Kasumi-1 (cell line): ENCODE measurements at places on chromosomes 1 and 21.

DNA sequence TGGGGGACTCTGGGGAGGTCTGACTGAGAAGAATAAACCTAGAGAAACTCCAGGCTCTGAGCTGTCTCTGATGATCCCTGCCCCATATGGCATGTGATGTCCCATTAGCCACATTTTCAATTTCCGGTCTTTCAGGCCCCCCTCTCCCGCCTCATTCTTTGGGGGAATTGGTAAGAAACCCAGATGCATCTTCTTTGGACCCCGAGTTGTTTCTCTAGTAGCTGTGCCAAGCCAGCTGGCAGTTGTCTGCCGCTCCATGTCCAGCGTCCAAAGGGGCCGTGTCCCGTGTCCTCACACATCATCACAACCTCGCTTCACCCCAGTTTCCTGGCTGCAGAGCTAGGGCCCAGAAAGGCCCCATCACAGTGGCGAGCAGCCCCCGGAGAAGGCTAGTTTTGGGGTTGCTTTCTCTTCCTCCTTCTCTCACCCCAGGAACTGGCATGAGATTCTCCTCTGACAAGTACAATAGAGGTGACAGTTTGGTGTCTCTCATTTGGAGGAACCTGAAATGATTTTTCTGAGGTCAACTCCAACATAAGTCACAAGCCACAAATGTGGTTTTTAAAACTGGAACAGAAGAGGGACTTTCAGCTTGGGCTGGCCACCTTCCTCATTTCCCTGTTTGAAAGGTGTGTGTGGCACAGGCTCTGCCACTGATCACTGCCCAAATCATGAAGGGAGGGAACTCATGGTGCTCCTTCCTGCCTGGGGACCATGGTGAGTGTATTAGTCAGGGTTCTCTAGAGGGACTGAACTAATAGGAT lies 6.4 kb upstream of the GPR157 start:
- DNase-seq: no peak

GRCh38 chr1:200306944-200307754 lies 102.7 kb downstream of the ZNF281 start:
- peak; percentile 70 for DNase-seq

- DNase-seq: no peak
Measured at GRCh38 chr1:2316451-2316961, 74.8 kb downstream of the MORN1 start.

DNA sequence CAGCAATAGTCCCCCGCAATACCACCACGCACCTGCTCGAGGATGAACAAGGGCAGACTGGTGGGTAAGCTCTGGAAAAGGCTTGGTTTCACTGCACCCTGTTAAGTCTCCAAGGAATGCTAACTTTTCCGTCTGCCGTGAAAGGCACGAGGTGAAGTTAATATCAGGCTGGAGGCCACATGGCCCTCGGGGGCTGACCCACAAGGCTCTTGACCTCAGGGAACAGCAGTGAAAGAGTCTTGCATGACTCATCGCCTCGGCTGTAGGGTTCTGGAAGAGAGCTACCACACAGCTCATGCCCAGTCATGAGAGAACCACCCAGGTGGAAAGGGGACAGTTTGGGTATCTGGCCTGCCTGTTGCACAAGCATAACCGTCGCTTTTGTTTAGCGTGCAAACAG lies 24.7 kb downstream of the SCCPDH start:
- no peak for DNase-seq

DNA sequence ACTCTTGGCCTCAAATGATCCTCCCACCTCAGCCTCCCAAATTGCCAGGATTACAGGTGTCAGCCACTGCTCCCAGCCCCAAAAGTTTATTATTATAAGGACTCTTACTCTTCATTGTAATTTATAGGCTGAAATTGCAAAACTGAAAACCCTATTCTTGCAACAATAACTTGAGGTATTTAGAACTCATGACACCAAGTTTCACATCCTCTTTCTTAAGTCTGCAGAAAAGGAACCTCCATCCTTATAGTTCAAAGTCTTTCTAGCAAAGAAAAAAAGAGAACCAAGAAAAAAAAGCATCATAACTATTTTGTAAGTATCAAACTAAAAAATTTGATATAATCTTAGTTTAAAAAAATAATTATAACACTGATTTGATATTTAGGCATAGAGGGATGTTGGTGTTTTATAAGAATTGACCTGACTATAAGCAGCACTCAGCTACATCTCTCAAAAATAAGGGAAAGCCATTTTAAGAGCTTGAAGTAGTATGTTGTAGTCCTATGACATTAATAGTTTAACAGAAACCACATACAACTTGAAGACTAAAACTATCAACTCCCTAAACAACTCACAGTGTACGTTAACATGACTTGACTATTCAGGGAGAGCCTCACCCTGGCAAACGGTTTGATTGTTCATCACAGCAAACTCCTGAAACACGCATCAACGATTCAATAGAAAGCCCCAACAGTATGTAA lies 122.4 kb downstream of the AKT3 start:
- DNase-seq: peak; percentile 6

DNA sequence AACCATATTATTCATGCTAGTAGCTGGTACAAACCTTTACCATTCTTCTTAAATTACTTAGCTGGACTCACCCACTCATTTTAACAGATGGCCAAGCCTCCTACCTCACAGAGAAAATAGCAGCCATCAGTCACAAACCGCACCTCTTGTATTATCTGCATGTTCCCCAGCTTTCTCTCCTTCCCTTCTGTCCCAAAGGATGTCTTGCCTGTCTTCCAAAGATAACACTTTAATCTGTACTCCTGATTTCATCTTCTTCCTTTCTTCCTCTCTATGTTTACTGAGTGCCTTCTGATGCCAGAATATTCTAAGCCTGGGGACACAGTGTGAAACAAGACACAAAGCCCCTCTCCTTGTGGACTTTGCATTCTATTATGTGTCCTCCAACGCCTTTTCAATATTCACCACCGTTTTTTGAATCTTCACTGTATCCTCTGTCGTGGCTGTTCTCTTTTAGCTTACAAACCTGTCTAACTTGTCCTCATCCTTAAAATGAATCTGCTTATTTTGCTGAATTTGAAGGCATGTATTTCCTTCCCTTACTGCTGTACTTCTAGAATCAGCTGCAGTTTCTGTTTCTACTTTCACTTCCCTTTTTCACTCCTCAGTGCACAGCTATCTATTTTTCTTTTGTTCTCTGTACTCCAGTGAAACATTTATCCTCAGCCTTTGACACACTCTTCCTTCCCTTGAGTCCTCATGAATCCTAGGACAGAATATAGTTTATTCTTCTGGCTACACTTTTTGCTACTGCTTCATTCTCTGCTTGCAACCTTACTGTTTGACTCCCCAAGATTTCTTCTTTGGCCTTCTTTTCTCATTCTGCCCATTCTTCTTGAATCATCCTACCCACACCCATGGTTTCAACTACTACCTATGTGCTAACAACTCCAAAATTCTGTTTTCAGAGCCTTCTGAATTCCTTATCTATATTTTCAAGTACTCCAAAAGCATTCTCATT lies 216.9 kb upstream of the SAMSN1 start:
- DNase-seq: peak; percentile 54

GRCh38 chr21:17903929-17904639 lies 84.9 kb upstream of the C21orf91 start:
- DNase-seq: no peak

DNA sequence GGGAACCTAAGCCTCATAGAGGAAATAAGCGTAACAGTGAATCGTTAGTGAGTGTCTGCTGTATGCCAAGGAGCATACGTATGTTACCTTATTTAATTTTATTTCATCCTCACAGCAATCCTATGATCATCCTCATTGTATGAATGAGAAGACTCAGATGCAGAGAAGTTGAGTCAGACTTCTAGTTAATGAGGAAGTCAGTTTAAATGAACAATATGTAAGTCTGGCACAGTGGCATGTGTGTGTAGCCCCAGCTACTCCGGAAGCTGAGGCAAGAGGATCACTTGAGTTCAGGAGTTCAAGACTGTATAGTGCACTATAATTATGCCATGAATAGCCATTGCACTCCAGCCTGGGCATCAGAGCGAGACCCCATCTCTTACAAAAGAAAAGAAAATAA lies 148.0 kb downstream of the ZZZ3 start:
- peak; percentile 43 for DNase-seq

- DNase-seq: peak; percentile 34
Measured at GRCh38 chr1:241423541-241424479, 66.8 kb upstream of the RGS7 start.

- DNase-seq: no peak
Measured at GRCh38 chr1:31572323-31573104, 3.8 kb upstream of the TINAGL1 start.

DNA sequence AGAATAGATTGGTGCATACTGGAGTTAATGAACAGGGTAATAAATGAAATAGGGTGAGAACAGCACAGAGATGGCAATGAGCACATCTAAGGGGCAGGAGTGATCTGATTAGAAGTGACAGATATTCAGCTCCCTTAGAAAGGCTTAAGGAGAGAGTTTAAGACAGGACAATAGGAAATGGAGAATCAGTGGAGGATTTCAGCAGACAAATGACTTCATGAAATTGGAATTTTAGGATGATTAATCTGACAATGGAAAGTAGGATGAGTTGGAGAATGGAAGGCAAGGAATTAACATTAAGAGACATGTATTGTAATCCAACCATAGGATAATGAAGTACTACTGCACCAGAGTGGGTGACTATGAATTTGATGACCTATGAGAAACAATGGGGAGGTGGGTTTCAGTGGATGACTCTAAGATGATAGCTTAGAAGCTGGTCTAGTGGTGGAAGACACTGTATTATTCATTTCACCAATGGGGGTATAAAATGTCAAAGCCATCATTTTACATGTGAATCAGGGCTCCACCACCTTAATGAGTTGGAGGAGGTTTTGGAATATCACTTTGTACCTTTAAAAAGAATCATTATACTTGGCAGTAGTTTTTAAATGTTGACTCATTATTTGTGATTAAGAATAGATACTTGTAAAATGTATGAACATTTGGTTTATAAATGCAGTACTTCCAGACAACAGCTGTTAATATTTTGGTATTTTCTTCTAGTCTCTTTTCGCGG lies 139.1 kb downstream of the PLA2G4A start:
- no peak for DNase-seq

- no peak for DNase-seq
Measured at GRCh38 chr21:44436958-44437357, 18.4 kb upstream of the LRRC3 start.

GRCh38 chr1:35175098-35175576 lies 17.8 kb downstream of the SFPQ start:
- no peak for DNase-seq

DNA sequence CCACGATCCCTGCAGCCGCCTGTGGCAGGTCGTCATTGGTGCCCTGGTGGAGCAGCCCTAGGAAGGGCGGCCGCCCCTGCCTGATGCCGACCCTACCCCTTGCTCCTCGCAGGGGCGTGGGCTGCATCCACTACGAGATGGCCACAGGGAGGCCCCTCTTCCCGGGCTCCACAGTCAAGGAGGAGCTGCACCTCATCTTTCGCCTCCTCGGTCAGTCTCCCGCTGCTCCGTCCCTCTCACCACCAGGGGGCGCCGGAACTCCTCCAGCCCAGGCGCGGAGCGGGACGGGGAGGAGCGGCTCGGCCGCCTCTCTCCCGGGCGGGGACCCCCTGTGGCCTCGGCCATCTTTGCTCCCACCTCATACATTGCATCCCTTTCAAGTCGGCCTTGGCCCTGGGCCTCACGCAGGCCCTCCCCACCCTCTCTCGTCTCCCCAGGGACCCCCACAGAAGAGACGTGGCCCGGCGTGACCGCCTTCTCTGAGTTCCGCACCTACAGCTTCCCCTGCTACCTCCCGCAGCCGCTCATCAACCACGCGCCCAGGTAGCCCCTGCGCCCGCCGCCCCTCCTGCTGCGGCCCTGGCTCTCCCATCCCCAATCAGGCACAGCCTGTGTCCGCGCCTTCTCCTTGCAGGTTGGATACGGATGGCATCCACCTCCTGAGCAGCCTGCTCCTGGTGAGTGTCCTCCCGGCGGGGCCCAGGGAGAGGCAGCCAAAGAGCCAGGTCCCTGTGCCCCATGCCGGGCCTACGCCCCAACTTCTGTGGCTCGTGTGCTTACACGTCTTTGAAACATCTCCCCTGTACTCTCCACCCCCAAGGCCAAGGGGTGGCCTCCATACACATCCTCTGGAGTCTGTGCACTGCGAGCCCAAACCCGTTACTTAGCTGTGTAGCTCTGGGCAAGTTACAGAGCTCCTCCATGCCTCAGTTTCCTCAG lies 24.7 kb downstream of the CDK18 start:
- DNase-seq: peak; percentile 62

GRCh38 chr21:18191139-18191538 lies 53.5 kb upstream of the CHODL start:
- DNase-seq: no peak

DNA sequence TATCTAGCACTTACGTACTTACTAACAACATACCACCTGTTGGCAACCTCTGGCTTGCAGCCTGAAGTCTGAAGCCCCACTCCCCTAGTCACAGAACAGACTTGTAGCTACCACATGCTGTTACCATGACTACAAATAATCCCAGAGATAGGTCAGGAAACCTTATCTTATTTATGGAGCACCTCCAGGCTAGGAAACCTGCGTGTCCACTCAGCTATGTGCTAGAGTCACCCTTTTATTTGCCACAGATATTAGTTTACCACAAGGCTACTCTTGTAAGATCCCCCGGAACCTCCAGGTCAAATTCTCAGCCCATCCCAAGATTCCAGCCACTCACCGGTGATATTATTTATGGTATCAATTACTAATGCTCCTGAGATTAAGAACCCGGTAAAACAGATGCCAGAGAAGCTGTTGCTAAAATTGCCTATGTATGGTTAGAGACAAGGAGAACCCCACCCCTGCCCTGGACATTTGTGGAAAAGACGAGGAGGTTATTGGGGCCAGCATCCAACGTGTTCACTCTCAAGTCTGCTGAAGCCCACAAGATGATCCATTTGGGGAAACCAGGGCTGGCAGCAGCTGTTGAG lies 116.5 kb downstream of the TBX15 start:
- DNase-seq: no peak

GRCh38 chr1:181012203-181012745 lies 10.4 kb downstream of the STX6 start:
- DNase-seq: no peak

- DNase-seq: peak; percentile 69
Measured at GRCh38 chr1:33367485-33368405, 46.8 kb upstream of the A3GALT2 start.

DNA sequence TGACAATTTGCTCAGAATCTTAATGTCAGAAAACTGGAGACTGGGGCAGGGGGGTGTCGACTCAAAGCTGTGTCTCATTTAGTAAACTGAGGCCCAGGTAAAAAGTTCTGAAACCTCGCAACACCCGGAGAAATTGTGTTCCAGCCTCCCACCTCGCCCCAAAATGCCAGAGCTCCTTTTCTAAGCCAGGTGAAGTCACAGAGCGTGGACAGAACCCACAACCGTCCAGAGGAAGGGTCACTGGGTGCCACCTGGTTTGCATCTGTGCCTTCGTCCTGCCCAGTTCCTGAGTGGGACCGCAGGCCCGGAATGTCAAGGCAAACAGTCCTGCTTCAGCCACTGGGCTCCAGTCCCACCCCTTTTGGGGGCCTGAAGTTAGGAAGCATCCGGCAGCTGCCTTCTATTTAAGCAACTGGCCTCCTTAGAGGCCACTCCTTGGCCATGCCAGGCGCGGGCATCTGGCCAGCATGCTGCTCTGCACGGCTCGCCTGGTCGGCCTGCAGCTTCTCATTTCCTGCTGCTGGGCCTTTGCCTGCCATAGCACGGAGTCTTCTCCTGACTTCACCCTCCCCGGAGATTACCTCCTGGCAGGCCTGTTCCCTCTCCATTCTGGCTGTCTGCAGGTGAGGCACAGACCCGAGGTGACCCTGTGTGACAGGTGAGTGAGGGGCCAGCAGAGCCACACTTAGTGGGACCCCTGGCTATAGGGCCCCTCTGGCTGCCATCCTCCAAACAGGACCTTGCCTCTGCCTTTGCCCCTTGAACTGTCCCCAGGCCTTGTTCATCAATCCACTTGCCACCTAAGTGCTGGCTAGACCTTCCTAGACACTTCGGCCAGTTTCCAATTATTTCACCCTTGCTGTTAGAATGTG lies at the start of gene TAS1R1:
TSS of gene TAS1R1 (plus strand) at position 401 of the 872 bp plus-strand sequence. CDS start at position 468, 67 bp downstream.
- DNase-seq: no peak
